Ascending aorta (tissue), 2 donors: ENCODE measurements at places on chromosomes 13 and 19.

GRCh38 chr13:65677906-65678305 lies 1552.2 kb downstream of the PCDH9 start:
- no peak for DNase-seq

GRCh38 chr19:31548941-31549340 lies 199.7 kb upstream of the TSHZ3 start:
- DNase-seq, result no peak

- DNase-seq, result no peak
Measured at GRCh38 chr13:66578305-66578704, 651.8 kb downstream of the PCDH9 start.

DNA sequence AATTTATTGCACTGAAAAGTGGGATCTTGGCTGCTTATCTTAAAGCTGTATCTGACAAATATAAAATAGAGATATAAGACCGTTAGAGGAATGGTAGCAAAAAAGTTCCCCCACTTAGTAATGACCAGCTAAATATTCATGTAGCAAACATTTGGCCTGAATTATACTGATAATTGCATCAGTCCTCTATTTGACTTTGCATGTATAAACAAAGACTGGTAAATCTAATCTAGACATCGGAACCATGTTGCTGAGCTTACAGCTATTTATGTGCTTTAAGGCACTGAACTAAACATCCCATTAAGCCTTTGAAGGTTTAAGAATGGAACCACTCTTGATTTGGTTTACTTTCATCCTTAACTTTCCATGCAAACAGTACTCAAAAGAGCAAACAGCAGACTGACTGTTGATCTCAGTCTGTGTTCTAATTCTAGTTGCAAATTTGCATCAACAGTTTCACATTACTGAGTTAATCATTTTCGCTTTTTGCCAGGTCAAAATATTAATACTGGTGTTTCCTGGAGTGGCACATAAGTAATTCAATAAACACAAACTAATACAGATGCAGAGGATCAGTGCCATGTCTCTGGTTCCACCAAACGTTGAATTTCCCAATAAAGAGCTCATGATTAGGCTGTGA lies 203.5 kb upstream of the HTR2A start:
- no peak for DNase-seq

GRCh38 chr19:32828139-32828538 lies 41.4 kb downstream of the SLC7A9 start:
- DNase-seq, result no peak
